Activated CD8-positive, alpha-beta memory T cell treated with anti-CD3 and anti-CD28 coated beads for 1 hour (primary cell): ENCODE measurements at places on chromosomes 5 and 9.

DNA sequence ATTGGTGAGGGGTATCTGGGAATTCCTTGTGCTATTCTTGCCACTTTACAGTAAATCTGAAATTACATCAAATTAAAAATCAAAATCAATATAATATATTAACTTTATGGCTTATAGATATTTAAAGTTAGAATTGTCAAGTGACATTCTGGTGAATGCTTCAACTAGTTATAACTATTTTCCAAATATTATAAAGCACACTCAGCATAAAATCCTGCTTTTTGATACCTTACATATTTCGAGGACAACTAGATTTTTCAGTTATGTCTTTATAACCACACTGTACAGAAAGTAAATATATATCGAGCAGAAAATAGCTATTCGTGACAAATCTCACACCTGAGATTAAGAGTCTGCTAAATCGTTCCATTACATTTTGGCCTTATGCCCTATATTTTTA lies 210.2 kb downstream of the PDE4D start:
- DNase-seq, result no peak

- DNase-seq, result no peak
Measured at GRCh38 chr5:179762079-179762780, 29.6 kb downstream of the MAML1 start.

DNA sequence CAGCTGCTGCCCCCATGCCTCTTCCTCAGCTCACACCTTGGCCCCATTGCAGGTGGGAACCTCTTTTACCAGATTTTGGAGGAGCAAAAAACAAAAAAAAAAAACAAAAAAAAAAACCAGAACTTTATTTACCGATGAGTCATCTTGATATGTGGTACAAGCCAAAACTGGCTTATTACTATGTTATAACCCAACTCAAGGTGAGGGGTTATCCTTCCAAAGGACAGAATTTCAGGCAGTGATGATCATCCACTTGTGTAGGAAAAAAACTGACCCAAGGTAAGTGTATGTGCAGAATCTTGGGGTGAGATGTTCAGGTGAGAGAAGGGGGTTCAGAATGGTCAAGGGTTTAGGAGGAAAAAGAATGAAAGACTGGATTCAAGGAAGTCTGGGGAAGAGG lies 142.6 kb upstream of the FST start:
- DNase-seq, result no peak

DNA sequence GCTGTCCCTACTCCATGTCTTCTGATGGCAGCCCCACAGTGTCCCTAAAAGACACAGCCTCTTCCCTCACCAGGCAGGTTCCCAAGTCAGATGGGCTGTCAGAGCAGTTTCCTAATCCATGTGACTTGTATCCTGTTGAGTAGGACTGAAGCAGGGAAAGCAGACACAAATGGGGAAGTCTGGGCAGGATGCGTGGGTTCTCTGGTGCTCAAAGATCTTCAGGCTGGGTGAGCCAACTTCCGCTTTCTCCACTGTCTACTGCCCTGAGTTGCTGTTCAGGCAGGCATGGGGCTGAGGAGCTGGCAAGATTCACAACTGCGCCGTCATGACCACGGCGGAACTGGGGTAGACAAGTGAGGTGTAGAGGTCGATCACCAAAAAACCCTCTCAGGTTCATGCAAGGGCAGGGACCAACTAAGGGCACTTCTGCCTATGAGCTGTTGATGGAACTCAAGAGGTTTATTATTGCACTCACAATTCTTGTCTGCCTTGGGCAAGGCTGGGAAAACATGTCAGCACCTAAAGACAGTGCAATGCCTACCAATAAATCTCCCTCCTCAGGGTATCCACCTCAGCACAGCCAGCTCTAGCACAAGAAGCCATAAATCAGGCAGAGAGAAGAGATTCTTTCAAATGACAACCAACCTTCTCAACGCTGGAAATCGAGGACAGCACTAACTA lies 83.4 kb downstream of the RAPGEF1 start:
- no peak for DNase-seq

- no peak for DNase-seq
Measured at GRCh38 chr9:133844881-133845410, 106.8 kb upstream of the SARDH start.

DNA sequence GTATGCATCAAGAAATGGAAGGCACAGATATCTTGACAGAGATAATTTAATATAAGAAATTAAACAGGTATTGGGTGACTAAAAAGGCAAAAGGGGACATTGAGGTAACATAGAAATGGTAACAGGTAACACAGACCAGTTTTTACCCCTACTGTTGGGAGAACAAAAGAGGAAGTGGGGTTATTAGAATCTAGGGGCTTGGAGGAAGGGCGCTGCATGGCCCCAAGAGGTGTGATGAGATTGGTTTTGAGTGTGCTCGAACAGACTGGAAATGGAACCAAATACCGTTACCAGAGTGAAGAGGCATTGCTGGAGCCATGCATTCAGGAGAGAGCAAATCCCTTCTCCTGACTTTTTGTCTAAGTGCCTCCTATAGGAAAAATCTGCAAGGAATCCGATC lies 193.9 kb downstream of the ALDH1A1 start:
- no peak for DNase-seq
